ENCODE measurements at places on chromosomes 13 and 19.

DNA sequence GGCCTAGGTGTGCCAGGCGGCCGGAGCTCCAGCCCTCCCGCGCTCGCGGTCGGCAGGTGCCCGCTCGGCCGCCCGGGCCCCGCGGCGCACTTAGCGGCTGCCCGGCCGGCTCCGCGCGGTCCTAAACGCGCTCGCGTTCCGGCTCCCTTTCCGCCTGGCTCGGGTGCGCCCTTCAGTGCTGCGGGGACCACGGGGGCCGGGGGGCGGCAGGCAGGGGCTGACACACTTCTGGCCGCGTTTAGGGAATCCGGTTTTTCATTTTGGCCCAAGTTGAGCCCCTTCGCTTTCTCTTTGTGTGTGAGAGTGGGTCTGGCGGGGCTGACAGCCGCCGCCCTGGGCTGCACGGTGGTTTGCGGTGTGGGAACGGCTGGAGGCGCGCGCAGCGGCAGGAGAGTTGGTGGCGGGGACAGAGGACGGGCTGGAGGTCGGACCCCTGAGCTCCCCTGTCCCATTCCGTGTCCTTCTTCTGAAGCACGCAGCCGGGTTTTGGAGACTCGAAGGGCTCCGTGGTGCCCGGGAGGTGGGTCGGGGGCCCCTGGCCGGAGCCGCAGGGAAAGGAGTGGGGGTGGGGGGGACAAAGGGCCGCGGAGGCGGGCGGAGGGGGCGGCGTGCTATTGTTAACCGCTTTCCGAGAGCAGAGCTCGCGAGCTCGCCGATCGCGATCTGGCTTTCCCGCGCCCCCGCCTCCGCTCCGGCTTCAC, 3.1 kb downstream of the FGF9 start:
- peak; percentile 62 for DNase-seq

GRCh38 chr13:43353631-43354030, 330.2 kb downstream of the DNAJC15 start:
- DNase-seq, result no peak

DNA sequence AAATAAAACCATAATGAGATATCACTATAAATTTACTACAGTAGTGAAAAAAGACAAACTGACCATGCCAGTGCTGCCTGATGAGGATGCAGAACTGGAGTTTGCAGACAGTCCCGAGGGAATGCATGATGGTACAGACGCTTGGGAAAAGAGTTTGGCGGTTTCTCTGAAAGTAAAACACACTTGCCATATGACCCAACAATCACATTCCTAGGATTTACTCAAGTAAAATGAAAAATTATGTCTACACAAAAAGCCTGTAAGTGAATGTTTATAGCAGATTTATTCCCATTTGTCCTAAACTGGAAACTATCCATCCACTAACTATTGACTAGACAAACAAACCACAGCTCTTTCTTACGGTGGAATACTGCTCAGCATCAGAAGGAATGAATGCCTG, 271.0 kb downstream of the DNAJC15 start:
- DNase-seq, result no peak

GRCh38 chr19:30017172-30017571, 75.1 kb downstream of the URI1 start:
- no peak for DNase-seq

- DNase-seq, result no peak
These were observed 38.4 kb downstream of the BRD4 start for GRCh38 chr19:15293781-15294491.

DNA sequence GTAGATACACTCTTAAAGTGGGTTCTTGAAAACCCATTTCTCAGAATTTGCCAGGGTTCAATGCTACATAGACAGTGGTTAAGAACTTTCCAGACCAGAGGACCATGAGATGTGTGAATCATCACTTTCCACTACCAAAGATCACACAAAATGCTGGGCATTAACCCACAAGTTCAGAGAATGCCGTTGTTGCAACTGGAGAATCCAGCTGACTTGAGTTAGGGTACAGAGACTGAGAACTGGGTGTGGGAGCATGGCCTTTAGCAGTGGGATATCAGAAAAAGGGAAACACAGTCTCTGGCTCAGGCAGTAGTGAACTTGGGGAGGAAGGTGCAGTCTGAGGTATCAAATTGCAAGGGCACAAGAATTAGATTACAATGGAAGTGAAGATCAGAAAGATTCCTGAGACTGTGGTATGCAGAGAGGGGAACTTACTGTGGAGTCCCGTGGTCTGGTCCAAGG, 51.5 kb upstream of the WDFY2 start:
- DNase-seq, result no peak

DNA sequence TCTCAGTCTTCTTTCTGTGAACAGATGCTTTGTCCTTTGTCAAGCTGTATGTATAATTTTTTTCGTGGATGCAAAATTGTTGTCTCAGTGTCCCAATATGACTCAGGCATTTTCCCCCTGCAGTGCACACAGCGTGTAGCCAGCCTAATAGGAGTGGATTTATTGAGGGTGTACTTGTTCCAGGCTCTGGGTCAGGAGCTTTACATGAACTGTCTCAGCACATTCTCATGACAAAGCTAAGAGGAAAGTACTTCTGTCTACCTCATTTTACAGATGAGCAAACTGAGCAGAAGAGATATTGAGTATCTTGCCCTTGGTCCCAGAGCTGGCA, 50.8 kb downstream of the STK24 start:
- DNase-seq, result peak; percentile 67

GRCh38 chr13:73467125-73467524, 408.3 kb downstream of the KLF5 start:
- DNase-seq, result no peak

DNA sequence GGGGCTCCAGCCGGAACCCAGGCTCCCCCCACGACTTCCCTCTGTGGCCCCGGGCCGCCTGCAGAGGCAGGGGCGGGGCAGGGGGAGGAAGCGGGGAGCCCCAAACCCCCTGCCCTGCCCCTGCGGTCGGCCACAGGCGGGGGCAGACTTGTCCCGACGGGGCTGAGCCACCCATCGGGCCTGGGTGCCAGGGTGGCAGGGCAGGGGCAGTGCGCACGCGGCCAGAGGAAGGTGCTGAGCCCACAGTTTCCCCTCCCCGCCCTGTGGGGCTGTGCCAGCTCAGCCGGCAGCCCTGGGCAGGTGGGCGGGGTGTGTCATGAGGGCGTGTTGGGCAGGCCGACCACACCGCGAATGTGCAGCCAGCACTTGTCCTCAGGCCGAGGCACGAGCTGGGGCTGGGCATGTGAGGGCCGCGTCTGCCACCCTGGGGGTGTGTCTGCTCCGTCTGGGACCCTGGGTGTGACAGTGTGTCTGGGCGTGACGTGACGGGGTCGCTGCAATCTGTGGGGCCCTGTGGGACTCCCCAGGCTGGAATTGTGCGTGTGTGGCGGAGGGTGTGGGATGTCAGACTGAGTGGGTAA, 17.7 kb downstream of the CCDC97 start:
- no peak for DNase-seq

DNA sequence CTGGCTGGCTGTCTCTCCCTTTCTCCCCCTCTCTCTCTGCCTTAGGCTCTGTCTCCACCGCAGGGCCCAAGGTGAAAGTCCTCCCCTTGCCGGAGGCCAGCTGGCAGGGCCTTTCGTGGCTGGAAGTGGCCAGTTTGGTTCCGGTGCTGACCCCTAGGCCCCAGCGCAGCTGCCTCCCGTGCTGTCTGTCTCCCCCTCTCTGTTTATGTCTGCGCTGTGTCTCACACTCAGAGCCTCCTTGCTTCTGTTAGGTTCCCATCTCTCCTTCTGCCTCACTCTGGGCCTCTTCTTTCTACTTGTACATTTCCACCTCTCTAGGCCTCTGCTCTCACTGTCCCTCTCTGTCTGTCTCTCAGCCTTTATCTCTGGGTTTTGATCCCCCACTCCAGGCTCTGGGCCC, 13.1 kb downstream of the CCDC97 start:
- no peak for DNase-seq

DNA sequence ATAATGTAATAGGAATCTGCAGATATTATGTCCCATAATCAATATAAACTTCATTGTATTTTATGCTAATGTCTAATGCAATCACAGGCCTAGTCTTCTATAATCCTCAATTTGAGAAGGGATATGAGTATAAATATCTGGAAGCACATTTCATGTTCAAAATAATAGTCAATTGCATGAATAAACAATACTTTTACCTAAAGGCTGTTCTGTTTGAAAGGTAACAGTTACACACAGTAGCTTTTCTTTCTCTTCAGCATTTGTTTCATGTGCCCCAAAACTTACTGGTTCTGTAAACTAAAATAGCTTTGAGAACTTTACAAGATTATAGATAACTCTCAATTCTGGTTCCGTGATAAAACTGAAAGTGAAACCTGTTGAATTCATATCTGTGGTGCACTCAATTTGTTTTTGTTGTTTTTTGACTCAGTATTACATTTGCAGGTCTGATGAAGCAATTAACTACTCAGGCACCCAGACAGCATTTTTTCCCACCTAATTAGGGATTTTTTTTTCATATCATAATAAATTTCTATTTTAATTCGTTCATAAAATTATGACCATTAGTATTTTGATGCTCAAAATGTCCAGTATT, 1193.8 kb downstream of the SLITRK1 start:
- DNase-seq, result no peak

DNA sequence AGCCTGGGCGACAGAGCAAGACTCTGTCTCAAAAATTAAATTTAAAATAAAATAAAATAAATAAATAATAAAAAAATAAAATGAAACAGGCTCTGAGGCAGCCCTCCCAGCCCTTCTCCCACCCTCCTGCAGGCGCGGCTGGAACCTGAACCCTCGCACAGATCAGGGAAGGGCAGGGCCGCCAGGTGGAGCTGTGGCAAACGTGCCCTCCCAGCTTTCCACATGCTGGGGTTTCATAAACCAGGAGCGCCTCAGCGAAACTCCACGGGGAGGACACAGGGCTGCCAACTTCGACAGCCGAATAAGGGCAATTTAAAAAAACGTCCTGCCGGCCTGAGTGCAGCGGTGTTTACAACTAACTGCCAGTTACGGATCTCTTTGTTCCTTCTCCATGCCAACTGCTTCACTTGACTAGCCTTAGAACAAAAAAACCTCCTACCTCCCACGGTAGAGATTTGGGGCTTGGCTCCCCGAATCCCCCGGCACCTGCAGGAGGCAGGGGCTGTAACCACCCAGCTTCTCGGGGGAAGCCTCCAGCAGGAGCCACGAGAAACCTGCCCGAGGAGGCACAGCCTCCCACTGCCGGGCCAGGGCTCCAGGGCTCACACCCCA, 15.9 kb downstream of the ZNF787 start:
- peak; percentile 91 for DNase-seq

DNA sequence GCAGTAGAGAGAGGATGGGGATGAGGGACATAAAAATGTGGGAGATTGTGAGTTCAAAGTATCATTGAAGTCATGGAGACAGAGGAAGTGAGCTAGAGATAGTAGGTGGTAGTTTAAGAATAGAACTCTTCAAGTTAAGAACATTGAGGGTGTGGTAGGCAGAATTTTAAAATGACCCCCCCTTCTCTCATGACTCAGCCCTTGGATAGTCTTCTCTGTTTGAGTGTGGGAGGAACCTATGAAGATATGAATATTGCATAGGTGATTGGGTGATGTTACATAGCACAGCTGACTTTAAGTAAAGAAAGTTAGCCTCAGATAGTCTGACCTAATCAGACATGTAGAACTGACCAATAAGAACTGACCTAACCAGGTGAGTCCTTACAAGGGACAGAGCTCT, 418.6 kb downstream of the FOXO1 start:
- DNase-seq, result no peak

- no peak for DNase-seq
These were observed 56.8 kb upstream of the ZNF730 start for GRCh38 chr19:23060016-23060415.

GRCh38 chr13:42355092-42355485, 83.1 kb downstream of the AKAP11 start:
- peak; percentile 13 for DNase-seq

- DNase-seq, result no peak
These were observed 32.2 kb downstream of the EFNB2 start for GRCh38 chr13:106503272-106503671.

DNA sequence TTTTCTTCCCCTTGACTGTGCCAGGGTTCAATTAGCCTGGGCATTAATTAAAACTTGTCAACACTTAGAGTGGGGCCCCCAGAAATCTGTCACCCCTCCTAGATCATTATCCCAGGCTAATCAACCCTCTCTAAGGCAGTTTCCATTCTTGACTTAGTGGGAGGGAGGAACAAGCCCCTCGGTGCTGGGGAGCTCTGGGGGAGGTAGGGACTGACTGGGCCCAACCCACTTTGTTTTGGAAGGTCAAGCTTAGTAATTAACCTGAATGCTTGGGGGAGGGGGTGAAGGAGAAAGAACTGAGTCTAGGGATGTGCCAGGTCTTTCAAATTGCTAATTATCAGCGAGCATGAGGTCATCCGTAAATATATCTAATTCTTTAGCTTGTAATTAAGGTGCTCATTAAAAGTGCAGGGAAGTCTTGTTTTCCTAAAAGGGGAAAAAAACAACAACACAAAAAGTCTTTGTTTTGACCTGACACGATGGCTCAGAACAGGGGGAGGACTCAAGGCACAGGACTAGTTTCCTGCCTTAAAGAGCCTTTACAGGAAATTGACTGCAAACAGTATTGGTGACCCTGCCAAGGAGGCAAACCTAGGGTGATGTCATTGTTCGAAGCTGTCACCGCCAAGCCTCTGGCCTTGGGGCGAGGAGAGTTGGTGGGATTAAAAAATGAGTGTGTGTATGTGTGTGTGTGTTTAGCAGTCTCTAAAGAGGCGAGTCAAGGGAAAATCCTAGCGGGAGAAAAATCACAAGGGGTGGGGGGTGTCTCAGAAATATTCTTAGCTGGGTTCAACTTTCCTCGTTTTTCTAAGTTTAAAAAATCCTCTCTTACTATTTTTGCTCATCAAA, 19.4 kb downstream of the ACTN4 start:
- DNase-seq, result peak; percentile 87

GRCh38 chr19:4524808-4525562, 6.7 kb upstream of the PLIN4 start:
- DNase-seq, result peak; percentile 63

DNA sequence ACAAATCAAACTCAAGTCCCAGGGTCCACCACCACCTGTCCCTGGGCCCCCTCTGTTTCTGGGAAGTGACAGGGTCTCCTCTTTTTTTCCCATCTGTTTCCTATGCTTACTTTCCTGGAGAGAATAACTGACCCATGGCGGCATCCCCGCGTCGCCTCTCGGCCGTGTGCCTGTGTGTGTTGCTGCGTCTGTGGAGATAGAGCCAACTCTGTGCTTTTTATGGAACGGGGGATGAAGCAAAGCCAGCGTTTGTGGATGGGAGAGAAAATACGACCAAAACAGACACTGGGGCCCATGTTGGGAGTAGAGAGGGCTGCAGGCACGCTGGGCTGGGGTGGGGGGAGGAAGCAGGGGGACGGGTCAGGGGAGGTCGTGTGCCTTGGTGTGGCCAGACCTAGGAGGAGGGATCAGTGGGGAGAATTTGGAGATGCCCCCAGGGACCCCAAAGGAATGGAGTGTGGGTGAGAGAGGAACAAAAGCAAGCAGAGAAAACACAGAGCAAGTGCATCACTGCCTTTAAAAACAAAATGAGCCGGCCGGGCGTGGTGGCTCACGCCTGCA, 16.6 kb downstream of the PLK5 start:
- DNase-seq, result no peak

GRCh38 chr13:22461854-22462490, 718.8 kb upstream of the SGCG start:
- no peak for DNase-seq

All from A673 (cell line).